ENCODE measurements at places on chromosomes 2 and 18. TPM values are rescaled to one million over a fixed set of nuclear protein-coding genes. Genes with fewer than 3 reads are reported as not detected.

The SGPP2 gene
- total RNA-seq = 101 TPM

The KCNJ3 gene
- total RNA-seq = 0.54 TPM

GRCh38 chr2:160006475-160006874 is 55.9 kb downstream of the PLA2R1 start:
- DNase-seq = no peak

The MPHOSPH10 gene
- 20.6 TPM for total RNA-seq

The COL4A3 gene
- 0.36 TPM for total RNA-seq

The GKN1 gene
- not detected for total RNA-seq

- no peak for DNase-seq
These were observed 19.8 kb downstream of the ARL5A start for GRCh38 chr2:151808258-151809072.

The OSBPL6 gene
- total RNA-seq = 1.5 TPM

The TCF7L1 gene
- 1.3 TPM for total RNA-seq

The HOXD4 gene
- total RNA-seq = 6.5 TPM

The LRRFIP1 gene
- 120 TPM for total RNA-seq

DNA sequence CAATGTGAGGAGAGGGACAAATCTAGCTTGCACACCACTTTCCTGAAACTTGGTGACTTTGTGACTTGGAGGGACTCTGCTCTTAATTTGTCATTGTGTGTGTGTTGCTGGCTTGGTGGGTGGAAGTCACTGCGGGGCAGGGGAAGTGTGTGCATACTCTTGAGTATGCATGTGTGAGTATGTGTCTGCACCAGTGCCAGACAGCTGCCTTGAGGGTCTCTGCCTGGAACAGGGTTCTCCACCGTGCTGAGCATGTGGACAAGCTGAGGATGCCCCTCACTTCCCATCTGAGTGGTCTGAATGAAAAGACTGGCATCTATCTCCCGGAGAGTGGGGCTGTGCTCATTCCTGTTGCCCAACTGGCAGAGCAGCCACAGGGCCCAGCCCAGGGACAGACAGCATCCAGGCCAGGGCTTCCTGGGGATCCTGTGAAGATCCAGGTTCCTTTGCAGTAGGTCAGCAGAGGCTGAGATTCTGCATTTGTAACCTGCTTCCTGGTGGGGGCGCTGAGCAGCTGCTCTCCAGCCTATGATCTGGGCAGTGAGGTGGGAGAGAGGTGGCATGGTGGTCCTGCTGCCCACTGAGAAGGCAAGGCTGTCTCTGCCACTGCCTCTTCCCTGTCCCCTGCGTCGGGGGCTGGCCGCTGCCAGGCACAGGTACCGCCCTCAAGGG is 138.9 kb upstream of the HAAO start:
- DNase-seq = peak; percentile 69

The RNF25 gene
- total RNA-seq = 15.5 TPM

- DNase-seq = no peak
These were observed 6.4 kb downstream of the CD207 start for GRCh38 chr2:70828914-70829824.

GRCh38 chr2:53275743-53276142 is 491.9 kb upstream of the CHAC2 start:
- no peak for DNase-seq

The SLC8A1 gene
- 17.0 TPM for total RNA-seq

DNA sequence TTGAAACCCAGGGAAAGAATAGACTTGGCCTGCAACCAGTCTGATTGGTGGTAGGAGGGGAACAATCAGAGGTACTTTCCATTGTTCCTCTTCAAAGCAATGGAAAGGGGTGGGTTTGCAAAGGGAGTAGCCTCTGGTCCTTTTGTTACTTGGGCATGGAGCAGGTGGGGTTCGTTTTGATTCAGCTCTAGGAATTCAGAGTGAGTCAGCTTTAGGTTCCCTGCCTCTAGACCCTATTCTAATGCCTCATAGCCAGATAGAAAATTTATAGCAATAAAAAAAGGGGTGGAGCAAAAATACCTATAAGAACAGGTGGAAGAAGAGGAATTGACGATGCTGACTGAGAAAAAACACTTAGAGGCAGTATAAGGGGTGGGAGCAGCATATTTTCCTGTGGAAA is 636.4 kb downstream of the PLCL1 start:
- DNase-seq = no peak

The TCF23 gene
- 0.23 TPM for total RNA-seq

DNA sequence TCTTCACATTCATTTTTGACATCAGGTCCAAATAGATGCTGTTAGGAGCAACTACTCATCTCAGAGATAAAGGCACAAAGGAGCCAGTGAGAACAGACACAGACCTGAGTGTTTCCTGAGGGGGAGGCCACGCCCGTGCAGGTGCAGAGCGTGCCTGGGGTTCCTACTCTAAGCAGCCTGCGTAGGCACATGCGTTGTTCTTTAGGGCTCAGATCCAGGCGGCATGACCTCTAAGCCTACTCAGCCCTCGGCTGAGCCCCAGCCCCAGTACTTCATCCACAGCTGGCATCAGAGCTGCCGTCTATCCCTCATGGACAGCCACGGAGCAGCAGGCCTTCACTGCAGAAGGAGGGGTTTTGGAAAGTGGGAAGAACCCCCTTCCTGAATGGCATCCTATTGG is 54.9 kb upstream of the PXDN start:
- no peak for DNase-seq

The SLC16A14 gene
- 3.4 TPM for total RNA-seq

DNA sequence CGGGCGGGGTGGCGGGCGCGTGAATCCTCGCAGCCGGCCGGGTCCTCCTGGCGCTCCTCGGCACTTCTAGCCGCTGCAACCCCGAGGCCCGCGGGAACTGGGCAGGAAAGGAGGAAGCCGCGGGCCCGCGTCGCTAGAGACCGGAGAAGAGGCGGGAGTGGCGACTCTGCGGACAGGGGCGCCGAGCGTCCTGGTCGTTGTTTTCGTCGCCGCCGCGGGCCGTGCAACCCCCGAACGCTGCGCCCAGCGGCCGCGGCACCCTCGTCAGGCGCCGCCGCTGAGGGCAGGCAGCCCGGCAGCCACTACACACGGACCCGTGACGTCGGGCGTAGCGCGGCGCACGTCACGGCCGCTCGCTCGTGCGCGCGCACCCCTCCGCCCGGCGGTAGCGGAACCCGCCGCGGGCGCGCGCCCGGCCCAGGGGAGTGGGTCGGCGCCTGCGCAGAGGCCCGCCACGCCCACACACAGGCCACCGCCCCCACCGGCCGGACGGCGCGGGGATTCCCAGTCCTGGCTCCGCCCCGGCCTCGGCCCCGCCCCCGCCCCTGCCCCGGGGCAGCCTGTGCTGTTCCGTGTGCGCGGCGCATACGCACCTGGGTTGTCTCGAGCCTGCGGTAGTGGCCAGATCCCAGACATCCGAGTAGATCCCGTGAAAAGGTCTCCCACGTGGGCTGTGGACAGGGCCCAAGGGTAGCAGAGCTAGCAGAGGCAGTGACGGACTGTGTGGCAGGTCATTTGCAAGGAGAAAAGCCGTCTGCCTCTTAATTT is at the start of gene MAP3K2:
Gene MAP3K2, minus strand, starts transcription at position 321 of the 768 bp plus-strand sequence. CDS start 44,846 bp downstream, outside the sequence.
- DNase-seq = peak; percentile 97

DNA sequence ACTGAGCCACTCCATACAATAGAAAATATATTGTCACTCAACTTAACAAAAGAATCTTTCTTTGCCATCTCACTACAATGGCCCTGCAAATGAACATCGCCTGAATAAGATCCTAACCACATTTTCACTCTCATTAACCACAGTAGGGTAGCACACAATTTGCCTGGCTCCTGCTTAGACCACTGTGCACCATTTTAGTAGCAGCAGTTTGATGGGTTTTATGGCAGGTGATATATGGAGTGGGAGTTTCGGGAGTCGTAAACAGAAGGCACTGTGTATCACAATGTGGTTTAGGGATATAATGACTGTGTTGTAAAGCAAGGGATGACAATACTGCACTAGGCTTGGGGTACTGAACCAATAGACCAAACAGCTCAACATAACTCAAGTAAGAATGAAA is 617.4 kb downstream of the BCL11A start:
- no peak for DNase-seq

GRCh38 chr2:70716131-70716743 is 51.8 kb downstream of the ADD2 start:
- no peak for DNase-seq

The OXER1 gene
- total RNA-seq = 1.6 TPM

DNA sequence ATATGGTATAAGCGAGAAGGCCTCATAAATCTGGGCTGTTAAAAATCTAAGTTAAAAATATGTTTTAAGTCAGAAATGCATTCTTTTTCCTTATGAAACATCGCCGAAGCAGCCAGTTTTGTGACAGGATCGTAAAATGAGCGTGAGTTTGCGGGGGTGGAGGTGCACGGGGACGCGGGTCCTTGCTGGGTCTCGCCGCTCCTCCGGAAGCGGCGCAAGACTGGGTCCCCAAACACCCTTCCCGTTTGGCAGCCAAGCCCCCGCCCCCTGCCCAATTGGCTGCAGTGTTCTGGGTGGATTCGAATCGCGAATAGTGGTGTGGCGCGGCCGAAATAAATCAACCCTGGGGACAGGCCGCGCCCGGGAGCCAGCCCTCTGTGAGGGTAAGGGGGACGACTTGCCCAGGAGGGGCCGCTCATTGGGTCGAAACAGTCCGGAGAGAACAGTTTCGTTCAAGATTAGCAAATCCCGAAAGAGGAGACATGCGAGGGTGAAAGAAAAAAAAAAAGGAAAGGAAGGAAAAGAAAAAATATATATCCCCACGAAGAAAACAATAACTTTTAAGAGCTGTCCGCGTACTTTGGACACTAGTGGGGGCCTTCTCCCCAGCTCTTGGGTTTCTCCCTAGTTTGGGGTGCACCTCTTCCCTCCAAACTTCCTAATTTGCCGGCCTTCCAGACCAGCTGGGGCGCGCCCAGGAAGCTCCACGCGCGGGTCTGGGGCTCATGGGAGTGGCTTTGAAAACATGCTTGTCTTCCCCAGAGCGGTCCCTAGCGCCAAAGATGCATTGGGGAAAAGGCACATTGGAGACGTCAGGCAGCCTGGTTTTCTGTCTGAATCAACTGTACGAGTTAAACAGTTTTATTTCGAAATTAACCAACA is 3.1 kb upstream of the GATA6 start:
- DNase-seq = peak; percentile 84

GRCh38 chr18:2985628-2986027 is 27.3 kb downstream of the LPIN2 start:
- DNase-seq = no peak

The STAT1 gene
- total RNA-seq = 56.5 TPM

The MYO3B gene
- 0.06 TPM for total RNA-seq

DNA sequence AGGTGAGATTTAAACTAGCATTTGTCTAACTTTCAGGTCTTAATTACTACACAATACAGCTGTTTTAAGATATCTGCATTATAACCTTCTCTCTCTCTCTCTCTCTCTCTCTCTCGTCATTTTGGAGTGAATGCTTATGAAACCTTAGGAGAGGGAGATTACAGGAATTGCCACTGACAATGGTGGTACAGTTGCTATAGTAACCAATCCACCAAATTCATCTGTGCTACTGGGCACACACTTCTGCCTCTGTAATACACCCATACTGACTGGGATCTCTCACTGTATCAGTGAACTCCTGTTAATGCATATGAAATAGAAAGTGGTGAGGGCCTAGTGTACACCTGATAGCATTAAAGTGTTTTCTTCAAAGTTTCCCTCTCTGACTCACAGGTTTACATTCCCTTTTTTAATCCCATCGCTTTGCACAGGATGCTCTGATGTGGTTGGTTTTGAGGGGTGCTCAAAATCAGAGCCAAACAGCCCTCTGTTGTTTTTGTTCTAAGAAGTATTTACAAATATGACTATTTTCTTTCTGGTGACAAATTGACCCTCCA is 13.1 kb downstream of the KLHL14 start:
- DNase-seq = no peak

DNA sequence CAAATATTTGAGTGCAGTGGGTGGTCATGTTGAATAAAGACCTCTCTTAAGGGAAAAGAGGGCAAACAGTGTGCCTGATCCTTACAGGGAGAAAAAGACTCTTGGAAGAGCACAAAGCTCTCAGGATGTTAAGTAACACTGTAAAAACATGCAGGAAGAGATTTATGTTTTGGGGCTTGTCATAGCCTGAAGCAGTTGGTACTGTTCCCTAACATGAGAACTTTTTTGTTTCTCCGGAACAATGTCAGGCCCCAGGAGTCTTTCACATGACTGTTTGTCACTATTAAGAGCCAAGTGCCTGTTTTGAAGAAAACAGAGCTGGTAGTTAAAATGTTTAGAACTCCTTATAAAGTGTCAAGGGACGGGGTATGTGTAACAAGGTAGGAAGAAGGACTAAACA is 83.7 kb upstream of the B3GNT2 start:
- no peak for DNase-seq

The RNF144A gene
- 14.3 TPM for total RNA-seq

The SERPINB13 gene
- not detected for total RNA-seq

DNA sequence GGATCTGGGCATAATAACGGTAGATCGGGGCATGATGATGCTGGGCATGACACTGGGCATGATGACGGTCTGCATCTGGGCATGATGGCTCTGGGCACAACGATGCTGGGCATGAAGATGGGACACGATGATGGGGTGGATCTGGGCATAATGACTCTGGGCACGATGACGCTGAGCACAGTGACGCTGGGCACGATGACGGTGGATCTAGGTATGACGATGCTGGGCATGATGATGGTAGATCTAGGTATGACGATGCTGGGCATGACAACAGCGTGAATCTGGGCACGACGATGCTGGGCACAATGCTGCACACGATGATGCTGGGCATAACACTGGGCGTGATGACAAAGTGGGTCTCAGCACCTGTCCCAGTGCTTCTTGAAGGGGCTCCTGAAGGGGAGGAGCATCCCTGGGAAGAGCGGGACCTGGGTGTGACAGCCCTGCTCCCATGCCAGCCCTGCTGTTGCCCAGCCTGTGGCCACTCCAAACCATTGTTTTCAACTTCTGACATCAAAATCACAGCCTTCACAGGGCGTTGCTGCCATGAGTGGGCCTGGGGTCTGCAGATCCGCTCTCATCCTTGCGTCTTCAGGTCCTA is 30.4 kb upstream of the ALLC start:
- DNase-seq = no peak

DNA sequence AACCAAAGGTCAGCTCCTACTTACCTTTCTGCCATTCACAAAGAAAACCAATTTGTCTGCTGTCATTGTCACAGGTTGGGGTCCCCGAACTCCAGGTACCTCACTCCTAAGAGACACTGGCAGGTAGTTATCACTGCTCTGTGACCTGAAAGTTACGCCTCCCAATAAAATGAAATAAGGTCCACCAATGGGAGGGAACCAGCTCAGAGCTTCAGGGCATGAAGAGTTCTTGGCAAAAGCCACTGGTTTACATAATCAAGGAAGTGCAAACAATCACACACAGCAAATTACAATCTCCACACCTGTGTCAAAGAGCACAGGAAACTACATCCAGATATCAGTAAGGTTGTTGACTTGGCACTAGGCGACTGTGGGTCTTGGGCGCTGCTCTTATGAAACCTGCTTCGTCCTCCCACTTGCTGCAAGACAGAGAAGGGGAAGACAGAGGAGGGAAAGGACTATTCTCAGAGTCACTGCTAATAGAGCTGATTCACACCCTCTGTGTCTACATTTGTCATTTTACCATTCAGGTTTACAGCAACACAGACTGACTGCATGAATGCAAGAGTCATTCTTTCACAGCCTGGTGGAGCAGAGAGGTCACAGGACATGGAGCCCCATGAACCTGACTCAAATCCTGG is at the start of gene XDH:
Gene XDH, minus strand, starts transcription at position 142 of the 641 bp plus-strand sequence. Its CDS starts 76 bp downstream, at position 66.
- DNase-seq = peak; percentile 72

GRCh38 chr2:17429130-17429529 is 89.1 kb downstream of the RAD51AP2 start:
- DNase-seq = no peak

The CTDSP1 gene
- total RNA-seq = 142 TPM

GRCh38 chr18:9876867-9877654 is 8.7 kb upstream of the TXNDC2 start:
- no peak for DNase-seq
